ENCODE measurements at places on chromosomes 16 and 17. TPM values are rescaled to one million over a fixed set of nuclear protein-coding genes. Genes with fewer than 3 reads are reported as not detected.

- DNase-seq = no peak
These were observed 79.7 kb downstream of the VAT1L start for GRCh38 chr16:77868052-77868451.

DNA sequence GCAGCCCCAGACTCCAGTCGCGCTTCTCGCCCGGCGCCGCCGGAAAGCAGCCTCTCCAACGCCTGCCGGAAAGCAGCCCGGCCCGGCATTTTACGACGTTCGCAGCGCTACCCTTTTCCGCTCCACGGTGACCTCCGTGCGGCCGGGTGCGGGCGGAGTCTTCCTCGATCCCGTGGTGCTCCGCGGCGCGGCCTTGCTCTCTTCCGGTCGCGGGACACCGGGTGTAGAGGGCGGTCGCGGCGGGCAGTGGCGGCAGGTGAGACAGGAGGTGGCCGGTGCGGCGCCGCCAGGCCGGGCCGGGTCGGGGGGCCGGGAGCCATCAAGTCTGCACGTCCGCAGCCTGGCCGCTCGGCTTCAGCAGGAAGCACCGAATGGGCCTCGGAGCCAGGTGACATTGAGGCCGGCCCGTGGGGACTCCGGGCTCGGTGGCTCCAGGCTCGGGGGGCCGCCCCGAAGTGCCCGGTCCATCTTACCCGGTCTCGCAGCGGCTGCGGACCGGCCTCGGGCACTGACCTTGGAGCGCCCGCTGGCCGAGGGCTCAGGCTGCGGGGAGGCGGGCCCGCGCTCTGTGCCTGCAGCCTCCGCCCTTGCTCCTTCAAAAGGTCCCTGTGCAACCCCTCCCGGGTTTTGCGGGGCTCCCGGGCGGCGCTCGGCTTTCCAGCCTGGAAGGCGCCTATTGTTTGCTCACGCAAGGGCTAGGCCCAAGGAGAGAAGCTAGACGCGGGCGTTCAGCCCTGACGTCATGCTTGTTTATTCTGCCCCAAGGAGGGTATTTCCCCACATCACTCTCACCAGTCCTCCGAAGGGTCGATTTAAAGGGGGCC, at the start of the genes COX4I1 and EMC8:
TSS of gene COX4I1 (plus strand) at position 199 of the 824 bp plus-strand sequence. CDS start 1,511 bp downstream, outside the sequence.
TSS of gene EMC8 (minus strand) at position 48 of the 824 bp plus-strand sequence. CDS start 249 bp downstream, outside the sequence.
- peak; percentile 94 for DNase-seq

DNA sequence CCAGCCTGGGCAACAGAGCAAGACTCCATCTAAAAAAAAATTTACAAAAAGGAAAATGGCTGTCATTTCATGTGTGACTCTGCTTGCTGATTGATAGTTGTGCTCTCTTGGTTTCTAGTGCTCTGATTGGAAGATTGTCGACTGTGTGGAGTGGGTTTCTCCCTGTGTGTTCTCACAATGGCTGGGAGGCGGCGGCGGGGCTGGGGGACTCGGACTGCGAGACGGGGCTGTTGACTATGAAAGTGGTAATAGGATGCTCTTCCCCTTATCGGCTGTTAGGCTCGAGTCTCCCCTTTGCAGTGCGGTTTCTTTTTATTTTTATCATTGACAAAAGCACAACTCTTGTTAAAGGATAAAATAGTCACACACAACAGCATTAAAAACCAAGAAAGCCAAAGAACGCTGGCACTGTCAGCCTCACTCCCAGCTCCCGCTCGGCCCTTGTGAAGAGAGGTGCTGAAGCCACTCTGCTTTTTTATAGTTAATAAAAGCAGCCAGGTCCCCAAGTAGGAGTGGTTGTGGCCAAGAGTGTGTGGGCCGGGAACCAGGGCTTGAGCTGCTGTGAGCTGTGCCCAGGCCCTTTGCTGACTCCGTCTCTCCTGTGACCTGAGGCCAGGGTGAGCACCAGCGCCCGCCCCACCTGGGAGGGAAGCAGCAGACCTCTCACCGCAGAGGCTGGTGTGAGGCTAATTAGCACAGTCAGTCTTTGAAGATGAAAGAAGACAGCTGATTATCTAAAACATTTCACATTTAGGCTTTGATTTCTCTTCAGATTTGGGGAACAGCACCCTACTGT, 36.5 kb downstream of the TBCD start:
- no peak for DNase-seq

DNA sequence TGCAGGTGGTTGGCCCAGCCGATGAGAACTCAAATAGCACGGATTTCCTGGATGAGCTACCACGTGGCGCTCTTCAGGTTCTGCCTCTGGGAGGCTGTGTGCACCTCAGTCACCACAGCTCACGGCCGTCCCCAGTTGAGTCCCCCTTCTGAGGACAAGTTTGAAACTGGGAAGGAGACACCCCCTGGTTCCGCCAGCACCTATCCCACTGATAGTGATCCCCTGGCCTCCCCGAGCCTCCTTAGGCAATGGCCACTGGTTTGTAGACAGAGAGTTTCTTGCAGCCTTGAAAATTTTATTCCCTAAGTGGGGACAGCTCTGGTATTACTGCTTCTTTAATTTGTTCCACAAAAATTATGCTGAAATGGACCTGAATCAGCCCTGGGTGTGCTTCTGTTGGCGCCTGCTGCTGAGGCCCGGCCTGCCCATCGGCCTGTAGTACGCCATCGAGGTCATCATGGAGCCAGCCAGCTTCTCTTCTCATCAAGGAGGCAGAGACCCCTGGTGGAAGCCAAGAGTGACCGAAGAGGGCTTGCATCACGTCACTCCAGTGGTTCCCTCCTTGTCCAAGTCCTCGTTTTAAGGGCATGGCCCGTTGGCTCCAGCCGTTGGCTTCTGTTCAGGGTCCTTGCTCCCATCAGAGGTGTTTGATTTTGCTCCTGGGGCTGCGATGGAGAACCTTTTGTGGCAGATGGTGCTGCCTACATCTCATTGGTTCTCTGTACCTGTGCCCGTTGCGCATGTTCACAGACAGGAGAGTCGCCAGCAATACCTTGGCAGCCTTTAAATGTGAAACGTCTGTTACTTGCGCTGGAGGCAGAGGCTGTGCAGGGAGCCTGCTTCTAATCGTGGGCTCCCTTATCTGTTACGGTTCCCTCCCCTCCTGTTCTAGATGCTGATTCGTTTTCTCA, 9.3 kb downstream of the SMCR8 start:
- no peak for DNase-seq

GRCh38 chr16:72198771-72199201, 26.8 kb upstream of the PMFBP1 start:
- no peak for DNase-seq

GRCh38 chr17:11953924-11954323, 43.4 kb downstream of the ZNF18 start:
- DNase-seq = no peak

- no peak for DNase-seq
These were observed 11.3 kb upstream of the ARL5C start for GRCh38 chr17:39177256-39177655.

GRCh38 chr17:39665642-39666224, 584 bp downstream of the TCAP start:
- DNase-seq = no peak

GRCh38 chr17:71983828-71984227, 137.0 kb upstream of the SOX9 start:
- no peak for DNase-seq

GRCh38 chr17:71461498-71462169, 659.2 kb upstream of the SOX9 start:
- DNase-seq = no peak

DNA sequence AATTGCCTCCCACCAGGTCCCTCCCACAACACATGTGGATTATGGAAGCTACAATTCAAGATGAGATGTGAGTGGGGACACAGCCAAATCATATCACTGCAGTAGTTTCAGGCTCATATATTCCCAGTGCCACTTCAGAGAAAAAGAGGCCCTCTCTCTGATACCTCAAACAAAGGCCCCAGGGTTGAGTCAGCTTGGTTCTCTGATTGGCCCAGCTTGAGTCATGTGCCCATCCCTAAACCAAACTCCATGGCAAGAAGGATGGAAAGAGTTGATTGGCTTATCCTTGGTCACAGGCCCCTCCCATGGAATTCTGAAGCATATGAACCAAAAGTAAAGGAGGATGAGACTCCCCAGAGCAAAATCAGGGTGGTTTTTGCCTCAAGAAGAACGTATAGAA, 75.9 kb upstream of the IRX6 start:
- no peak for DNase-seq

GRCh38 chr17:65109990-65110680, 27.0 kb upstream of the RGS9 start:
- DNase-seq = no peak

- DNase-seq = no peak
These were observed 65.7 kb downstream of the MARF1 start for GRCh38 chr16:15576960-15577958.

DNA sequence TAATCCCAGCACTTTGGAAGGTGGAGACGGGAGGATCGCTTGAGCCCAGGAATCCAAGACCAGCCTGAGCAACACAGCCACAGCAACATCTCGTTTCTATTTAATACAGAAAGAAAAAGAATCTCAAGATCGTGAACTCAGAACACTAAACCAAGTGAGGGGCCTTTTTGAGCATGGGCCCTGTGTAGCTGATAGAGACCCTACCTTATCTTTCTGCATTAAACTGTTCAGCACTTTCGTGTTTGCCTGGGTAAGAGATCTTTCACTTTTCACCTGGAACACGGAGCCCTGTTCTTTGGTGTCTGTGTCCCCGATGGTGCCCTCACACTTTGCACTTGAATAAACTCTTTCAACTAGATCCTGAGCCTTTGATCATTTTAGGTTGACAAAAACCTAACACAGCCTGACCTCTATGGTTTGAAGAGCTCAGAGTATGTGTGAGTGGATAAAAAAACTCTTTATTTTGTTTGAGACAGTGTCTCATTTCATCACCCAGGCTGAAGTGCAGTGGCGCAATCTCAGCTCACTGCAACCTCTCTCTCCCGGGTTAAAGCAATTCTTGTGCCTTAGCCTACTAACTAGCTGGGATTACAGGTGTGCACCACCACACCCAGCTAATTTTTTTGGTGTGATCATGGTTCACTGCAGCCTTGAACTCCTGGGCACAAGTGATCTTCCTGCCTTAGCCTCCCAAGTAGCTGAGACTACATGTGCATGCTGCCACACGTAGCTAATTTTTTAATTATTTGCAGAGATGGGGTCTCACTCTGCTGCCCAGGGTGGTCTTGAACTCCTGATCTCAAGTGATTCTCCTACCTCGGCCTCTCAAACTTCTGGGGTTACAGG, 83.8 kb upstream of the GRIN2A start:
- DNase-seq = no peak

DNA sequence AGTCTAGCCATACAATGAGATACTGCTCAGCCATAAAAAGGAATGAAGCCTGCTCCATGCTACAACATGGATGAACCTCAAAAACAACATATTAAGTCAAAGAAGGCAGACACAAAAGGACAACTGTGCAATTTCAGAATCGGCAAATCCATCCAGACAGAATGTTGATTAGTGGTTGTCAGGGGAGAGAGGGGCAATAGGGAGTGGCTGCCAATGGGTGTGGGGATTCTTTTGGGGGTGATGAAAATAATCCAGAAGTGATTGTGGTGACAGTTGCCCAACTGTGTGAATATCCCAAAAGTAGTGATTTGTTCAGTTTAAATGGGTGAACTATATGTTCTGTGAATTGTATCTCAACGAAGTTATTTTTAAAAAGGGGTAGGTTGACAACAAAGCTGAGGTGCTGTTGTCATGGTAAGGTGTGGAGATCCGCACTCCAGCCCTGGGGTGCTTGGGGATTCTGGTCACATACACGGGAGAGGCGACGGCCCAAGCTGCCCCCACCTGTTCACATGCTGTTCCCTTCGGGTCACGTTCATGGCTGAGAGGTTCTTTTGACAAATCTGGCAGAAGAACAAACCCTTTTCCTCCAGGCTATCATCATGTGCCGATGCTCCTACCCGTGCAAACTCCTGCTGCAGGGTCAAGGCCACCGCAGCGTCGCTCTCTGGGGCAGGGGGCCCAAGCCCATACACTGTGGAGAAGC, 9.6 kb downstream of the SLX4 start:
- DNase-seq = no peak

GRCh38 chr16:3982216-3982615, 101.7 kb upstream of the CREBBP start:
- no peak for DNase-seq

DNA sequence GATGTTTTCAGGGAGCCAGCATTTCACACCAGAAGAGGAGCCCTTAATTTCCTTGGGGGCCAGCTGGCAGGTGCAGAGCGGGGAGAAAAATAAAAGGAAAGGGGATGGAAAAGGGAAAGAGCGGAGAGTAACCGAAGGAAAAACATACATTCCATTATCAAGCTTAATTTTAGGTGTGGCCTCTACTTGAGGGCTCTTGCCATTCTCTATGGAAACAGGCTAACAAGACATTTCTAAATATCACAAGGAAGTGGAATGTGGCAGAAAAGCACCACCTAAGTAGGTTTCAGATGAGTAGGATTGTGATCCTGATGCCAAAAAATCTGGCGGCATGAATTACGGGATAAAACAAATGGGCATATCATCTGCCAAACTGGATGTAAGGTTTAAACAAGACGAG, 970 bp upstream of the DYNC1LI2 start:
- no peak for DNase-seq

DNA sequence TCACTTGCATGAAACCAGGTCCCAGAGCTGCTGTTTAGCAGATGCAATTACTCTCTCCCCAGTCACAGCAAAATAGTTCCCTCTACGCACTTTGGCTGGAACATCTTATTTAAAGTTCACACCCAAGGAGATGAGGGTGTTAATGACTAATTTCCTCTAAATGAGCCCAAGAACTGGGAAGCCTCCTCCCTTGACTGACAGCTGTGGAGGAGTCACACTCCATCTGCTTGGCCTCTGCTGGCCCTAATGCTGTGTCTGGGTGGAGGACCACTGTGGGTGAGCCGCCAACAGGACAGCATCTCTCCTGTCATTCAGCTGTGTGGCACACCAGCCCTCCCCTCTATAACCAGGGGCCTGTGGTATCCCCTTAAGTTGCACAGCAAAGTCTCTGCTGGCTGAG, 115.4 kb downstream of the SHISA6 start:
- no peak for DNase-seq

- DNase-seq = no peak
These were observed 30.2 kb downstream of the PLD6 start for GRCh38 chr17:17175917-17176316.

GRCh38 chr17:78291944-78292910, 60.8 kb downstream of the TMEM235 start:
- peak; percentile 13 for DNase-seq

- DNase-seq = no peak
These were observed 20.4 kb upstream of the WDR45B start for GRCh38 chr17:82668631-82669099.

- no peak for DNase-seq
These were observed 806 bp downstream of the RAD51C start for GRCh38 chr17:58693208-58693607.

Gene WFDC1
- 65.7 TPM for total RNA-seq

Gene CALB2
- 66.7 TPM for total RNA-seq

Gene AATK
- total RNA-seq = 9.8 TPM

Gene GRB7
- not detected for total RNA-seq

Gene USP31
- total RNA-seq = 9.5 TPM

Gene TMEM170A
- 39.9 TPM for total RNA-seq

Gene CACNB1
- total RNA-seq = 8.3 TPM

Gene TP53TG3C
- total RNA-seq = not detected

Gene PIK3R5
- 20.1 TPM for total RNA-seq

Gene OTOP2
- not detected for total RNA-seq

Gene STH
- not detected for total RNA-seq

Gene FZD2
- total RNA-seq = 3.1 TPM

Gene GDPD3
- 4.7 TPM for total RNA-seq

Gene VMO1
- 3.5 TPM for total RNA-seq

Gene TPSG1
- total RNA-seq = 0.18 TPM
